Activated CD4-positive, alpha-beta T cell treated with anti-CD3 and anti-CD28 coated beads, Interleukin-2, amount 50 U/mL, for 16 hours (primary cell): ENCODE measurements at places on chromosomes 7 and 10.

DNA sequence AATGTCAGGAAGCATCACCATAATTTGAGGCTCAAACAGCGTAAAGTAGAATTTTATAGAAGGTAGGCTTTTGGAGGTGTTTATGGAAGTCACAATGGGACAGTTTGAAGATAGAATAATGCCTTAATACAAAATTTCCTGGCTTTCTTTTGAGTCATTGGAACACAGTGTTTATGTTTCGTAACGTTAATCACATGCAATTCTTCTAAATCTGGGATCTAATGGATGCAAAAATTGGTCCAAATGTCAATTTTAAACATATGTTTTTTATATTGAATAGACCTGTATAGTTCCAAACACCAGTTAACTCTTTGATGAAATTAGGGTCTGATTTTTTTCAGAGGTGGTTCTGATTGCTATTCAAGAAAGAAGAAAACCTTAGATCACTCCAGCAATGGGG, 86.5 kb upstream of the HPS1 start:
- no peak for DNase-seq

DNA sequence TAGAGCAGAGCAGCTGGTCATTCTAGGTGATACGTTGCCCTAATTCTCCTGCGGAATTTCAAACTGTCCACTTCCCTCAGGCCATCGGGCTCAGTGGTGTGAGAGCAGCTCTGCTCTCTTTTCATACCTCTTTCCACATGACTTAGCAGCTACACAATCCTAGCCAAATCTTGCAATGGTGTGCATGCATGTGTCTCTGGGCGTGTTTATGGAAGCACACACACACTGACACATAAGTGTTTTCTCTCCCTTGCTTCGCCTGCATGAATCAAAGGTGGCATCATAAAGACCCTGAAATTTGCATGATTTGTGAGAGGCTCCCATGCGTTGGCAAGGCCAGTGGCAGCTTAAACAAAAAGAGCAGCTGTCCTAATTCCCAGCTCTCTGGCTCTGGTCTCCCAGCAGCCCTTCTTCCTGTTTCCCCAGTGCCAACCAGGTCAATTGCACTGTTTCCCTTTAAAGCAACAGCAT, 1189.5 kb downstream of the GATA3 start:
- no peak for DNase-seq

DNA sequence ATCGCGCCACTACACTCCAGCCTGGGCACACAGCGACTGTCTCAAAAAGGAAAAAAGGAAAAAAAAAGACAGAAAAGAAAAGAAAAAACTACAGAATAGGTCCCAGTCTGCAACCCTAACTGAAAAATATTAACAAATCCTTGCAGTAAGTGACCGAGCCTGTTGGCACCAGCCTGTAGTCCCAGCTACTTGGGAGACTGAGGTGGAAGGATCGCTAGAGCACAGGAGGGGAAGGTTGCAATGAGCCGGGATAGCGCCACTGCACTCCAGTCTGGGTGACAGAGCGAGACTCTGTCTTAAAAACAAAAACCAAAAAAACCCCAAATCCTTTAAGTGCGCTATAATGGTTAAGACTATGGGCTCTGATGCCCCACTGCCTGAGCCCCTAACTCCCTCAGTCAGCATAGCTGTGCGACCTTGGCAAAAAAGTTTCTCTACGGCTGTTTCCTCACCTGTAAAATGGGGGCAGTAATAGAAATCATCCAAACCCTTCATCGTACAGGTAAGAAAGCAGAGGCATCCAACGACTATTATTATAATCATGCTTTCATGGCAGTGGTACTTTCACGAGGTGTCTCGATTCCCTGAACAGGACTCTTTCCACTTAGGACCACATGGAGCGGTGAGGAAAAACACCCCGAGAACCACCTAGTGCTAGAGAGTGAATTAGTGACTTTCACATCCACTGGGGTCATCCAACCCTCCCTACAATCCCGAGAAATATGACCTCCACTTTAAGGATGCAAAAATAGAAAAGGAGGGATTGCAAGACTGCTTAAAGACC, 755 bp downstream of the TOMM7 start:
- peak; percentile 20 for DNase-seq

GRCh38 chr7:151133266-151133985, 34.1 kb downstream of the GBX1 start:
- DNase-seq = no peak

GRCh38 chr7:449324-450019, 70.2 kb downstream of the PDGFA start:
- no peak for DNase-seq

DNA sequence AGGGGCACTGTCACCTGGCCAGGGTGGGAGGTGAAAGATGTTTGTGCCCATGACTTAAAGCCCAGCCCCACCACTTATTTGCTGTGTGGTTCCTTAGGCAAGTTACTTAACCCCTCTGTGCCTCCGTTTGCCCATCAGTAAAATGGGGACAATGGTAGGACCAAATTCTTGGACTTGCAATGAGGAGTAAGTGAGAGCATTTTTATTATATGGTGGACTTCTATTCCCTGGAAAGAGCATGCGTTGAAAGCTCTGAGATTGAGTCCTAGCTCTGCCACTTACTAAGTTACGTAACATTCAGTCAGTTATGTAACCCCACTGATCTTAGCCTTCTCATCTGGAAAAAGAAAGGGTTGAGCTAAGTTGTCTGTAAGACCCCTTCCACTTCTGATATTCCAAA, 18.8 kb downstream of the VSIR start:
- no peak for DNase-seq

GRCh38 chr10:101011517-101012423, 12.2 kb downstream of the LZTS2 start:
- DNase-seq = no peak

DNA sequence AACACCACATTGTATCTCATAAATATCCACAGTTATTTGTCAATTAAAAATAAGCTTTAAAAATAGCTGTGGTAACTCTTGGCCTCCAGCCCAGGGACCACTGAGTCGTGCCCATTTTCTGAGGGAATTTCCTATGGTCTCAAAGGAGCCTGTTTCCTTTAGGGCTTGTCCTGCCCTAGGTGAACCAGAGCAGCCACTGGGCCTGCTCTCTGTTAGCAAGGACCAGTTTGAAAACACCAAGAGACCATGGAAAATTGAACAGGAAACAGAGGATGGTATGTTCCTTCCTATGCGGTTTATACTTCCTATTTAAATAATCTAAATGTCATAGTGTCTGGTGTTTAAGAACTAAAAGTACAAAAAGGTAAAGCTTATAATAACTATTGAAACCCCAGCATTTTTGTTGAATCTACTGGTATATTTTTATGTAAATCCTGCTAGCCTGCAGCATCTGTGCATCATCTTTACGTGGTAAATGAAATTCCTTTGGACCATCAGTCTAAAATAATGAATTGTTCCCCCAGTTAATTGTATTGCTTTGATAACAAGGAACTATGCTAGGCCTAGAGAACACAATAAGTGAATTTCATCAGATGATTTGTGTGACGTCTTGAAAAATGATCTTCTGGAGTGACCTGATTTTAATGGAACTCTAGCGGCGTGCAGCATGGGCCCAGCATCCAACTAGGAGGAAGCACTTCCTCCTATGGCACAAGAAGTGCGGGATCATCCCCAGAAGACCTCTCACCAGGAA, 333.7 kb downstream of the GFRA1 start:
- no peak for DNase-seq

DNA sequence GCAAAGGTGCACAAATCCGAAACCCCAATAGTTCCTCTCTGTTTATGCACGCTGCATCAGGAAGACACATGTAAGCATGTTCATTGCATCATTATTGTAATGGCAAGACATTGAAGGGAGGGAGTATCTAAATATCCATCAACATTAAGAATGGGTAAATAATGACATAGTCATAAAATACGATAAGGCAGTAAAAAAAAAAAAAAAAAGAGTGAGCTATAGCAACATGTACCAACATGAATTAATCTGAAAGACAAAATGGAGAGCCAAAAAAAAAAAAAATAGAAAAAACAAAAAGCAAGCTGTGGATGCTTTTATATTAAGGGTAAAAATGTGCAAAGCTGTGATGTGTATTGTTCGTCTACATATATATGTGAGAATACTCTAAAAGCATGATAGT, 70.2 kb upstream of the ABLIM1 start:
- DNase-seq = no peak

GRCh38 chr7:132418840-132419239, 157.4 kb downstream of the PLXNA4 start:
- no peak for DNase-seq

- peak; percentile 45 for DNase-seq
Measured at GRCh38 chr10:55631071-55631654, 729.9 kb downstream of the ZWINT start.

- no peak for DNase-seq
Measured at GRCh38 chr7:11133436-11133959, 159.8 kb downstream of the PHF14 start.

GRCh38 chr10:80924063-80924952, 386.6 kb downstream of the SH2D4B start:
- DNase-seq = peak; percentile 11

GRCh38 chr10:119567978-119568377, 25.5 kb upstream of the RGS10 start:
- DNase-seq = no peak

DNA sequence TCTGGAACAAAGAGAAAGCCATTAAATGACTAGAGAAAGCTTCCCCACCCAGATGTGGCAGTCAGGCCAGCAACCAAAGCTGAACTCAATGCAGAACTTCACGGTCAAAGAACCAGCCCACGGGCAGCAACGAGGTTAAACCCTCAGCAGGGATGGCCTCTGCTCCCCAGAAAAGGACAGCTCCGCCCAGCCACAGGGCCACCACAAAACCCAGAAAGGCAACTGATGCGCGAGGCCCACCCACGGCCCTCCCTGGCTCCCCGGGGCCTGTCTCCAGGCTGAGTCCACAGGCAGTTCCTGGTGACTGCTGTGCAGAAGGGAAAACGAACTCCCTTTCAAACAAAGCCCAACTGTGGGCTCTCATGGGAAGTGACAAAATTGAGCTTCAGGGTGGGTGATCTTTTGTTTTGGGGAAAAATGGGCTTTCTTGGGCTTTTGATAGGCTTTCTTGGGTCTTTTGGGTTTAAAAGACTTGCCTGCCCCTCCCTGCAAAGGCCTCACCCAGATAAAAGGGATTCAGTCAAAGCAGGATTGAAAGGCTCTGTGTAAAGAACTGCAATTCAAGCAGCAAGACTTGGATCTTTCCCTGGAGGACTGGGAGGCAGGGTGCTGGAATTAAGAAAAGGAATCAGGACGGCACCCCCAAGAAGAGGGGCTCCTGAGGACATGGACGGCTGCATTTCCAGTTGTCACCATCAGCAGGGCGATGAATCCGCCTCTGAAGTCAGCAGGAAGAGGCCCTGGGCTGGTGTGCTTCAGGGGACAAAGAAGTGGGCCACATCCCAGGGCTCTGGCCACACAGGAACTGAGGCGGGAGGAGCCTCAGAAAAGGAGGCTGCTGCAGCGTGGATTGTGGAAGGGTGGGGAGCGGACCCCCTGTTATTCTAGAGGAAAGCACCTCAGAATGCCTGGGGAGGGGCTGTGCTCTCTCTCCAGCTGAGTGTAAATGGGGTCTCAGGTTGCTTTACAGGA, 209.9 kb downstream of the USP6NL start:
- no peak for DNase-seq

DNA sequence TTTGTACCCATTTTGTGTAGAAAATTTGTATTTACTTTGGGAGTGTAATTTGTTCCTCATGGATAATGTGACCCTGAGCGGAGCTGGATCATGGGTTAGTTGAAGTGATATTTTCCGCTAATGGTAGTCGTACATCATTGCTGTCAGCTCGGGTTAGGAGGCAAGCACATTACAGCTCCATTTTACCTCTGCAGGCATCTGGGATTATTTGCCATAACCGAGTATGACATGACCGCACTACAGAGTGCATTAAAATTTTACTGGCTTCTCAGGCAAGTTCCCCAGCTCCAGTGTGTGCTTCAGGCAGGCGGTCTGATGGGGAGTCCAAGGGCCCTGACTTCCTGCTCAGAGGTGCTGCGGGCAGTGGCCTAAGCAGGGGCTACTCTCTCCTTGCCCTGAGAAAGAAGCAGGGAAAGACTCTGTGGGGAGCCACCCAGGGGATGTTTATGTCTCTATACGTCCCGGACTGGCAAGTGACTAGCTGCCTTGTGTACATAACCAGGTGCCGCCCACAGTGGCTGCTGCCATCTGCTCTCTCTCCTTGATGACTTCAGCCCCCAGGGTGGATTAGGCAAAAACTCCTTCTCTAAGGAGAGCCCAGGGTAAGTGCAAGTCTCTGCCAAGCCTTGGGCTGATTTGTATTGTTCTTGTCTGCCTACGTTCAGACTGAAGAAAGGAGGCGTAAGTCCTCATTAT, 685.3 kb upstream of the GALNT17 start:
- DNase-seq = no peak

DNA sequence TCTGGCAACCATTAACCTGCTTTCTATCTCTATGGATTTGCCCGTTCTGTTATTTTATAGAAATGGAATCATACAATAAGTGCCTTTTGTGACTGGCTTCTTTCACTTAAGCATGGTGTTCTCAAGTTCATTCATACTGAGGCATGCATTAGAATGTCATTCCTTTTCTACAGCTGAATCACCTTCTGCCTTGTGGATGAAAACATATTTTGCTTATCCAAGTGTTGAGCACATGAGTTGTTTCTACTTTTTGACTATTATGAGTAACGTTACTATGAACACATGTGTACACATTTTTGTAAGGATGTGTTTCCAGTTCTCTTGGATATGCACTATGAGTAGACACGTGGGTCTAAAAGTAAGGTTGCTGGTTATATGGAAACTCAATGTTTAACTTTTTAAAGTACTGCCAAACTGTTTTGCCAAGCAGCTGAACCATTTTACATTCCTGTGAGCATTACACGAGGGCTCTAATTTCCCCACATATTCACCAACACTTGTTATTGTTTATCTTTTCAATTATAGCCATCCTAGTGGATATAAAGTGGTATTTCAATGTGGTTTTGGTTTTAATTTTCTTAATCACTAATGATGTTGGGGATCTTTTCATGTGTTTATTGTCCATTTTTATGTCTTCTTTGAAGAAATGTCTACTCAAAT, 241.3 kb downstream of the FANK1 start:
- no peak for DNase-seq

DNA sequence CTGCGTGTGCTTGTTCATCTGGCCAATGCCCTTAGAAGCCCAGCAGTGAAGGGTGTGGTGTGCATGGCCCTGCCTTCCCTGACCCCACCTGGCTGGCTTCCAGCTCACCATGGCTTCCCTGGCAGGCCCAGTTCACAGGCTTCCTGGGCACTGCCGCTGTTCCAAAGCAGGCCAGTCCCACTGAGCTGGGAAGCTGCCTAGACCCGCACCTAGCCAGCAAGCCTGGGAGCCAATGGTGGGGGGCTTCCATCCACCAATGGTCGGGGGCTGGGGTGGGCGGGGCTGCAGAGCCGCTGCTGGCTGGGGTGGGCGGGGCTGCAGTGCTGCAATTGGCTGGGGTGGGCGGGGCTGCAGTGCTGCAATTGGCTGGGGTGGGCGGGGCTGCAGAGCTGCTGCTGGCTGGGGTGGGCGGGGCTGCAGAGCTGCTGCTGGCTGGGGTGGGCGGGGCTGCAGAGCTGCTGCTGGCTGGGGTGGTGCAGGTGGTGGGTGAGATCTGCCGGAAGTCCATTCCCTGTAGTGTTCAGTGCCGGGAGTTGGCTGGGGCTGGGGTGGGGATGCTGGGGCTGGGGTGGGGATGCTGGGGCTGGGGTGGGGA, 12.4 kb downstream of the CALY start:
- peak; percentile 39 for DNase-seq

GRCh38 chr7:130270947-130271800, 4.5 kb downstream of the CPA2 start:
- DNase-seq = no peak
